ENCODE measurements at places on chromosomes 16 and 17.
A peak's percentile ranks its signal among the peaks of the same experiment; 100 is the strongest.

DNA sequence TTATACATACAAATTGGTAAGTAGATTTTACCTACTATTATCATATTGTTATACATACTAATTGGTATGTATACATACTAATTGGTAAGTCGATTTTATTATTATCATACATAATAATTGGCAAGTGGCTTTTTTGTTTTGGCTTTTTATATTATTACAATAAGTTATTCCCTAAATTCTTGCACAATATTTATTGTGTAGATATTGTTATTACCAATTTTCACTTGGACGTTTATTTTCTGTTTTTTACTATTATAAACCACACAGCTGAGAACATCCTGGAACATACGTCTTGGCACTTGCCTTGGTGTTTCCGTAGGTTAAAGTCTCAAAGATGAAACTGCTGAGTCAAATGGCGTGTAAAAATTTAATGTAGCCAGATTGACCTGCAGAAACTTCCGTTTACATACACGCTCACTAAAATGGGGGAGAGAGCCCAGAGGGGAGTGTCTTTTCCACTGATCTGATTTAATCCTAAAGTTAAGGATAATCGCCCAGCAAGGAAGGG is 18.9 kb downstream of the GNGT2 start:
- no peak for DNase-seq

DNA sequence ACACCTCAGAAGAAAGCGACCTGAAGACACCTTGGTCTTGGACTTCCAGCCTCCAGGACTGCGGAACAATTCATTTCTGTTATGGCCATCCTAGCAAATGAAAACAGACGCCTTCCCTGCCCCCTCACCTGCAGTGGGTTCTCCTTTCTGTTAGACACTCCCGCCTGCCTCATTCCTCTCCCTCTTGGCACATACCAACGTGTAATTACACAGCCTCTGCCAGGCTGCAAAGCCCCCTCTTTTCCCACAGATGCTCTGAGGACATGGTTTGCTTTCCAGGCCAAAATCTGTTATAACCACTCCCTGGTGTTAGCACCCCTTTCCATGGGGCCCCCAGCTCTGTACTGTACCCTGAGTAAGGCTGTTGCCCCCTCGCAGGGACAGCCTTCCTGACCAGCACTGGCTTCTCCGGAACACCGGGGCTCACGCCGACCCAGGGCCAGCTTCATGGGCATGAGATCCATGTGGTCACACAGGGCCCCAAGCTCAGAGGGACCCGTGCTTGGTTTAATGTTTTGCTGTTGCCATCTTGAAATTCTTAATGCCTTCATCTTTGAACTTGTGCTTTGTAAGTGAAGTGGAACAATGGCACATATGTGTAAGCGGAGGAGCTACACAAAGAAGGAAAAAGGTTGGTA is 64.1 kb downstream of the SDK2 start:
- DNase-seq = no peak

DNA sequence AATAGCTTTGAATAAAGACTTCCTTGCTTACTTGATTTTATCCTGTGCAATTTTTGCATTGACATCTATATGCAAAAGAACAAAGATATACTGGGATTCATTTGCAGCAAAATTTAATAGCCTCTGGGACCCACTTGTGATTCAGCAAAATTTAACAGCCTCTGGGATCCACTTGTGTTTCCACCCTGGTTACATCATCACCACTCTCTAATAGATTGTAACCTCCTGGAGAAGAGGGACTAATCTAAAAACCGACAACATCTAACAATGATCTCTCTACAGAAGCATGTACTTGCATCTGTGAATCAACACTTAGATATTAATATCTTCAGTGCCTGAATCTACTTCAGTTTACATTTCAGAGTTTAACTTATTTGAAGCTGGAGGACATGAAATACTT is 202.0 kb upstream of the CPHXL start:
- DNase-seq = no peak

DNA sequence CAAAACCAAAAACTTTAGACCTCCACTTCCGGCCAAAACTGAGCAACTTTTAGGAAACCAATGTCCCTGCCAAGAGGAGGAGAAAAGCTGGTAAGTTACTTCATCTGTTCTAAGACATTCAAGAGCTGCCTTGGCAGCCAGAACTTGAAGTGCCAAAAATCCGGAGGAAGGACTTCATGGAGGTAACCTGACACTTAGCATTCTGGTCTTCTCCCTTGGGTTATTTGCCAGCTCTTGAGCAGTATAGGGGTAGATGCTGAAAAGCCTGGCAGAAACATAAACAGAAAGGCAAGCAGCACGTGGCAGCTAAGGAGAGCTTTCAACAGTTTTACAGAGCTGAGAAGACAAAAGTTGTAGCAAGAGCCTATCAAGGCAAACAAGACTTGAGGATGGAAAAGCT is 53.2 kb downstream of the CDYL2 start:
- DNase-seq = no peak

GRCh38 chr16:20178297-20178696 is 104.6 kb upstream of the GPR139 start:
- no peak for DNase-seq

- no peak for DNase-seq
These were observed 7.6 kb upstream of the ZNF629 start for GRCh38 chr16:30794634-30795033.

DNA sequence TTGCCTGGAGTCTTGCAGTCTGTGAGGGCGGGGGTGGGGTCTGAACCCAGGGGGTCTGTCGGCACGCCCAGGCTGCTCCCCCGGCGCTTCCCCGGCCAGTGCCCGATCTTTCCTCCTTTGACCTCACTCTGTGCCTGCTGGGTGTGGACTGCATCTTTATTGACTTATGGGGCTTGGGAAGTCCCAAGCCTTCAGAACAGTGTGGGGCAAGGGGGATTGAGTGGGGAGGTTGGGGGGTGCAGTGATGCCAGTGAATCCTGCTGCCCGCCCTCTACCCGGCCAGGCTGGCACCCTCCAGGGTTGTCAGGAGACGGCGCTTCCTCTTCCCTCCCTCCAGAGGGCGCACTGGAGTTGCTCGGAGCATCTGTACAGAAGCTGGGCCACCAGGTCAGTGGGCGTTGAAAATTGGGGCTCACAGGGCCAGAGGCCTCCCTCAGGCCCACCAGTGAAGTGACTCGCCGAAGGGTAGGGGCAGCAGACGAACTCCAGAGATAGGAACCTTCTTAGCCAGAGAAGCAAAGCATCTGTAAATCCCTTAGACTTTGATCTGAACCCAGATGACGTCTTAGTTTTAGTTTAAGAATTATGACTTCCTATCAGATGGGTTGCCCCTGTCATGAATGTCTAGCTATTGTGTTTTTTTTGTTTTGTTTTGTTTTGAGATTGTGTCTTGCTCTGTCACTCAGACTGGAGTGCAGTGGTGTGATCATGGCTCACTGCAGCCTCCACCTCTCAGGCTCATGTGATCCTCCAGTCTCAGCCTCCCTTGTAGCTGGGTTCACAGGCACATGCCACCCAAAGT is 184.8 kb upstream of the CIBAR2 start:
- DNase-seq = peak; percentile 25

DNA sequence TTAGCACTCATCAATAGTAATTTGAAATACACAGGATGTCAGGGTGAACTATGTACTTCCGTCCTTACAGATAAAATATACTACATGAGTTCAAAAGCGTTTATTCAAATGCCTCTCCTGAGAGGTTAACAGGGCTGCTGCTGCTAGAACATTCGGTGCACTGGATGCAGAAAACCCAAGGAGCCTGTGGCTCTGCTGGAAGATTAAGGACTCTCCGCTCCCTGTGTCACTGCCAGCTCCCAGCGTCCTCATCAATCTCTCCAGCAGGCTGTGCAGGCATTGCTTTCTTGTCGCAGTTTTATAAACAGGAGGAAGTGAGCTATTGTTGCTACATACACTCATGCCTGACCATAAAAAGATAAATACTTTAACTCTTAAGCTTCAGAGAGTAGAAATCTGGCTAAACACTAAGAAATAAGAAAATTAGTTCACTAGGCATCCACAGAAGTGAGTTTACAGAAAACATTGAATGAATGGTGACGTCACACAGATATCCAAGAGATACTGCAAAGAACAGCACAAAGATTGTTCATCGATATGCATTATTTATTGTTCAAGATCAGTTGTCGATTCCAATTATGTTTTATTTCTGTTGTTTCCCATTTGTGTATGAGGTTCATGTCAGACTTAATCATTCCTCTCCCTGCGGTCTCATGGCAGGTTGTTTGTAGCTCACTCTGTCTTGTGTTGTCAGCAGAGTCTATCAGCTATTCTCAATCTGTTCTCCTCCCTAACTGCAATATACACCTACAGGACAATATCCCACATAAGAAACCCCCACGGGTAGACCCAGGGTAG is 127.9 kb upstream of the MON1B start:
- DNase-seq = no peak

DNA sequence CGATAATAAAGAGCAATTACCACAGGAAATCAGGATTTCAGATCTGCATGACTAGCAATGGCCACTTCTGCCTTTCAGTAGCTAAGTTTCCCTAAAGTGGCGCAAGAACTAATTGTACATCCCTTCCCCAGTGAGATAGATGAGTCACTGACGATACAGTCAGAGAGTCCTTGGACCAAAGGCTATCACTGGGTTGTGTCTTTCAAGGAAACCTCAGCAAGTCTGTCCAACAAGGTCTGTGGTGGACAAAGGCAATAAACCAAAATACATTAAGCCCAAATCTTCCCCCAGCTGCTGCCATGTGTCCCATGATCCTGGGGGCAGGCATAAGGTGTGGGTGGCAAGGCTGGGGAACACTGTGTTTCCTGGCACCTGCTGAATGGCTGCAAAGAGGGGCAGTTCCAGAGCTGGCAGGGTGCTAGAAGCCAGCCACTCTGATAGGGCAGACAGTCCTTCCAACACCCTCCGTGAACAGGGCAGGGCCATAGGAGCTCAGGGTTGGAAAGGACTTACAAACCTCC is 20.5 kb upstream of the MTMR4 start:
- no peak for DNase-seq

DNA sequence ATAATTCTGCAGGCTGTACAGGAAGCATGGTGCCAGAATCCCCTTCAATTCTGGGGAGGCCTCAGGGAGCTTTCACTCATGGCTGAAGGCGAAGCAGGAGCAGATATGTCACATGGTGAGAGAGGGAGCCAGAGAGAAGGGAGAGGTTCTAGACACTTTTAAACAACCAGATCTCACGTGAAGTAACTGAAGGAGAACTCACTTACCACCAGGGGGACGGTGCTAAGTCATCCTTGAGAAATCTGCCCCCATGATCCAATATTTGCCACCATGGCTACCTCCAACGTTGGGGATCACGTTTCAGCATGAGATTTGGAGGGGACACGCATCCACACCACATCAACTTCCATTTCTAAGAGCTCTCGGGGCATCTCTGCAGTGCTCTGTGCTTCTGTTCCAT is 37.4 kb upstream of the GNA13 start:
- no peak for DNase-seq

DNA sequence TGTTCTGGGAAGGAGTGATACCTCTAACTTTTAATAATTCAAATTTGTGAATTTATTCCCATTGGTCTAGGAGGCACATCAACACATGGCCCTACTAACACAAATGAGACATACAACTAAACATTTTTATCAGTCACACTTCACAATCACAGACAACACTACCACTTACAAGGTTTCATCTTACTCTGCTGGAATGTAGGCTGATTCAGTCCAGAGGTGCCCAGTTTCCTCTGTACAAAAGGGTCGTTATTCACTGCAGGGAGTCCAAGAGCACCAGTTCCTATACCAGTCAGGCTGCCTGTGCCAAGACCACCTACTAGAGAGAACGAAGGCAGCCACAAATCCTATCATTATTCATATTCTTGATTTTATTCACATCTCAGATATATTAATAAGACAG is 41.4 kb downstream of the SETD6 start:
- no peak for DNase-seq

DNA sequence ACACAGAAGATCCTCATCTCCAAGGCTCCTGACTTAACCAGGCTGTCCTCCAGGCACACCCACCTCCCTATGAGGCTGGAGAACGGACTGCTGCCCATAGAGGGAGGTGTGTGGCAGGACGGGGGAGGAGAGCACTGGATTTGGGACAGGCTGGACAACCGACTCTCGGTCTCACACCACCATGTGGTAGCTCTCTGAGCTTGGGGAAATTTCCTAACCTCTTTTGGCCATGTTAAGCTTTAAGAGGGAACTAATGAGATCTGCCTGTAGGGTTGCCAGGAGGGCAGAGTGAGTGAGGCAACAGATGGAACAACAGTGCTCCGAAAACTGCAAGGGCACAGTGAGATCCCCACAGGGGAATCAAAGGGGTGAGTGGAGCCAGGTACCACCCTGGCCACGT is 32.7 kb downstream of the RHBDL3 start:
- no peak for DNase-seq

DNA sequence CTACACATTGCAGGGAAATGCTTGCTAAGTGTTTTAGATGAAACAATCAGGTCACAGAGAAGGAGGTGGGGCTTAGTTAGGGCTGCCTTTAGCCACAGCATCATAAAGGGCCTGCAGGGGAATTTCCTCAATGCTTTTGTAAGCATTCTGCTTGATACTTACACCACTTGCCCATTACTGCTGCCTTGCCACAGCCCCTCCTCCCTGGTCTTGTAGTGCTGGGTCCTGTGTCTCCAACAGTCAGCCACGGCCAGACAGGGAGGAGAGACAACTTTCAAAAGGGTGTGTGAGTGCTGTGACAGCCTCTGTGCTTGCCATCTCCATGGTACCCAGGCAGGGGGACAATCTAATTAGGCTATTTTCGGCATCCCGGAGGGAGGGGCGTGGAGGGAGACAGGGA is 111.2 kb downstream of the SHISA9 start:
- no peak for DNase-seq

GRCh38 chr16:71895679-71896365 is 491 bp downstream of the IST1 start:
- DNase-seq = no peak

GRCh38 chr17:30074254-30074653 is 42.4 kb upstream of the NSRP1 start:
- no peak for DNase-seq
